Hematopoietic multipotent progenitor cell treated with erythropoietin and hydrocortisone succinate and interleukin-3 and kit ligand, for 17 days (in vitro differentiated cells): ENCODE measurements at places on chromosomes 2 and 18.

- no peak for DNase-seq
Measured at GRCh38 chr2:111054791-111055691, 65.7 kb upstream of the BCL2L11 start.

- DNase-seq, result no peak
Measured at GRCh38 chr2:71583876-71584275, 130.5 kb downstream of the DYSF start.

DNA sequence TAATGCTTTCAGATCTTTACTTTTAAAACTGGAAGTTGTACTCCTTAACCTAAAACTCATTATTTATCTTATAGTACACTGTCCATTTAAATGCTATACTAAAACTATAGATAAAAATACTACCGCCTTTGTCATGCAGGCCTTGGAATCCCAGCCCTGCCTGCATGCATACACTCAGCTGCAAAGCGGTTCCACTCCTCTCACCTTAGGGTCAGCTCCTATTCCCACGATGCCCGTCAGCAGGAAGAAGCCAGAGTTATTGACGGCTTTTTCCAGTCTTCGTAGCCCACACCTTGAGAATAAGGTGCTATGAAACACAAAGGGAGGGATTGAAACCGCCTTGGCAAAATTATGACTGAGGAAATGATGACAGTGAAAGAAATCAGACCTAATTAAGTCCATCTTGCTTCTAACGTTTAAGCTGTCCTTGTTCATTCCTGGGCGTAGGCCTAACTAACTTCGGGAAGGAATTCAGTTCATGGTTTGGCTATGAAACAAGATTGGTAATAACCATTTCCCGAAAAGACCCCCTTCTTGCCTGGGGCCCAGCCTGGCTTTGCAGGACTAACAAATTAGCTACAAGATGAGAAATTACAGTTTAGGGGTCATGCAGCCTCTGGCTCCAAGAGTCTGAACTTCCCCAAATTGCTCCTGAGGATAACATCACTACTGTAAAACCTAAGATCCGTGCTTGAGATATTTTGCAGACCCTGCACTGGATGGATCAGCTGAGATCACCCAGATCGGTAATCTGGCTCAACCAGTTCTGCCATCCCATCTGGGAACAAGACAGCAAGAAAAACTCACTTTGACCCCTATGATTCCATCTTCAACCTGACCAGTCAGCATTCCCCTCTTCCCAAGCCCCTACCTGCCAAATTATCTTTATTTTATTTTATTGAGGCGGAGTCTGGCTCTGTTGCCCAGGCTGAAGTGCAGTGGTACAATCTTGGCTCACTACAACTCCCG lies 17.1 kb downstream of the EPB41L5 start:
- no peak for DNase-seq

DNA sequence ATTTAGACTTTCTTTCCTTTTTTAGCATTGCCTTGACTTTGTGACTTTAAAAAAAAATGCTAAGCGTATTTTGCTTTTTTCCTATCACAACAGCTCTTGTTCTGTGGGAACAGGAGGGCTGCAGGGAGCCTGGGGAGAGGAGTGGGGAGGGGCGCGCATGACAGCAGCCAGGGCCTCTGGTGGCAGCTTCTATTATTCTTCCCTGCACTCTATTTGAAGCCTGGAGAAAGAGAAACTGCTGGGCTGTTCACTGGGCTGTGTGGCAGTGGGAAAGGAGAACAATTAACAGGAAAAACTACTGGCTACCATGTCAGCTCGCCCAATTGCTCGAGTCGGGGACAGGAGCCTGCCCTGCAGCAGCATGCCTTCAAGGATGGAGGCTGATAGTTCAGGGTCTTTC lies 119.0 kb upstream of the ZBTB14 start:
- no peak for DNase-seq

DNA sequence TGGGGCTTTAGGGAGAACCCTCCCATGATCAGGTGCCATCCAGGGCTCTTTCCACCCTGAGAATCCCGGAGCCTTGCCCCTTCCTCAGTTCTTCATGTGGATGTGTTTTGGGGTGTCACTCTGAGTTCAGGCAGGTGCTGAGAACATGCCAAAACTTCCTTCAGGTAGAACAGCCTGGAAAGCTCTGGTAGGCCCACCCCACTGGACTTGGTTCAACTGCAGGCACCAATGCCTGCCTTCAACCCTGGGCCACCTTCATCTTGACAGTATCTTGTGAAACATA lies 85.8 kb downstream of the EPAS1 start:
- no peak for DNase-seq

- no peak for DNase-seq
Measured at GRCh38 chr18:361941-362310, 94.1 kb upstream of the THOC1 start.

- no peak for DNase-seq
Measured at GRCh38 chr2:142786918-142787702, 90.4 kb upstream of the KYNU start.

- no peak for DNase-seq
Measured at GRCh38 chr2:42223855-42224268, 54.7 kb downstream of the EML4 start.

DNA sequence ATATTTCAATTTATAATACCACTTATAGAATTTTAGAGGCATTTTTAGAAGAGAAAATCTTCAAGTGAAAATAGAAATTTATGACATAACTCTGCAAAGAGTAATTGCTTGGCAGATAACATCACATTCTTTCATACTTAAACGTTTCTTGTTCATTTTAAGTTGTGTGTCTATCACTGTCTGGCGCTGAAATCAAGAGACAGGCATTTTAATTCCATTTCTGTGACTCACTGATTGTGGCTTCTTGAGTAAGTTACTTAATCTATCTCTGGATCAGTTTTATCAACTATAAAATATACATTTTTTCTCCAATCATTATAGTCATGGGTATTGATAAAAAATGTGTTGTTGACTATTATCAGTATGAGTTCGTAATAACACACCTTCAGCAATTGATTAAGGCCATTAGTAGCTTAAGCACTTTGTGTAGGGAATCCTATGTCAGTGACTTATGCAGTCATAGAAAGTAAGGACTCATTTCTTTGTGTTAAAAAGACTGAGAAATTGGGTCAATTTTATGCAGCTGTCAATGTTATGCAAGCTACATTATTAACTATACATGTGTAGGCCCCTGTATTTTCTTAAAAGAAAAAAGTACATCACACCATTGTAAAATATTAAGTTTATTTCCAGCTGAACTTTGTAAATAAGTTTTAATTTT lies 497.3 kb downstream of the CCDC85A start:
- DNase-seq, result no peak

DNA sequence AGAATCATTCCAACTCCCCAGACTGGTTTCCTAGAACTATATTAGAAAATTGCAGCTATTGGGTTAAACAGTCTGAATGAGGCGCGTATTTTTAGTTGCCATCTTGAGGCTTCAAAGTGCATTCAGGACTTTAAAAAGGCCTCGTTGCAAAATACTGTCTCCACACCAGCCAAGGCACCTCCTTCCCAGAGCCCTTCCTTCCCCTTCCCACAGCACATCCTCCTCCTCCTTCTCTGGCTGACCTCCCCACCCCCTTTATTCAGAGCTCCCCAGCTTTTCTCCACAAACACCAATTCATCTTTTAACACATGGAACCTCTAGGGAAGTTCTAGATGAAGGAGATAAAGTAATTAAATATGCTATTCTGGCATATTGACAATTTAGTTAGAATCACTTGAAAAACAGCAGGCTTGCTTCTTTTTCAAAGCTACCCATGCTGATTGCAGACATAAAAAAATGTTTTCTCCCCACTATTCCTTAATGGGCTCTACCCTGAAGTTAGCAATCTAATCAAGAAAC lies 90.3 kb downstream of the RTP5 start:
- DNase-seq, result no peak

GRCh38 chr18:79769698-79770500 lies 27.8 kb upstream of the KCNG2 start:
- no peak for DNase-seq

- DNase-seq, result no peak
Measured at GRCh38 chr2:113829270-113829669, 60.6 kb upstream of the ACTR3 start.

GRCh38 chr2:168328421-168328820 lies 81.0 kb upstream of the STK39 start:
- no peak for DNase-seq

DNA sequence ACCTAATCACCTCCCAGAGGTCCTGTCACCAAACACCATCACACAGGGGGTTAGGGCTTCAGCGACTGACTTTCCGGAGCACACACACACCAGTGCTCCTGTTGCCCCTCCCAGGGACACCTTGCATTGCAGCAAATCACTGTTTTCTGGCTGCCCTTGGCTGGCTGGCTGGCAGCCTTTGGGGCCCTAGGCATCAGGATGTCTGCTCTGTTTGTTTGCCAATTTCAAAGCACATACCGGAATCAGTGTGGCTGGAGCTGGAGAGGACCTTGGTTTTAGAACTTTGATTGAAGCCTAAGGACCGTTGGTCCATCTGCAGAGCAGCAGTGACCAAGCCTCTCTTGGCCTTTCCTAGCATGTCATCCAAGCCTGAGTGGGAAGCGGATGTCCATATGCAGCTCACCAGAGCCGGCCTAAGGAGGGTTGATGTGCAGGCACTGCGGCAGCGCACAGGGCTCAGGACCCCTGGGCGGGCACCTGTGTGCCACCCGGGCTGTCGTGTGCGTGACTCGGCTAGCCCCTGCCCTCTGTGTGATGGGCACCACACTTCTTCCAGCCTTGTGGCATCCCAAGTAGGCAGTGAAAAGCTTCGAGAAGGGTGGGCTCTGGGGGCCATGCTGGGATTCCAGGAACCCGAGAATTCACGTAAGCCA lies 62.1 kb downstream of the GBX2 start:
- DNase-seq, result no peak

DNA sequence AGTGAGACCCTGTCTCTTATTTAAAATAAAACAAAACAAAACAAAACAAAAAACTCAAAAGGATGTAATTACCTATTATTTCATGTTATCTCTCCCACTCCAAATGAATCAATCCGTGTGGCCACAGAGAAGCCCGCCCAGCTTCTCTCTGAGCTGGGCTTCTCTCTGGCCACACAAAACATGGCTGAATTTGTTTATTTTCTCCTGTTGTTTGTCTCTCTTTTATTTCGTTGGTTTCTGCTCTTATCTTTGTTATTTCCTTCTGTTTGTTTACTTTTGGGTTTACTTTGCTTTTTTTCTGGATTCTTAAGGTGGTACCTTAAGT lies 1.5 kb upstream of the TRABD2A start:
- no peak for DNase-seq

DNA sequence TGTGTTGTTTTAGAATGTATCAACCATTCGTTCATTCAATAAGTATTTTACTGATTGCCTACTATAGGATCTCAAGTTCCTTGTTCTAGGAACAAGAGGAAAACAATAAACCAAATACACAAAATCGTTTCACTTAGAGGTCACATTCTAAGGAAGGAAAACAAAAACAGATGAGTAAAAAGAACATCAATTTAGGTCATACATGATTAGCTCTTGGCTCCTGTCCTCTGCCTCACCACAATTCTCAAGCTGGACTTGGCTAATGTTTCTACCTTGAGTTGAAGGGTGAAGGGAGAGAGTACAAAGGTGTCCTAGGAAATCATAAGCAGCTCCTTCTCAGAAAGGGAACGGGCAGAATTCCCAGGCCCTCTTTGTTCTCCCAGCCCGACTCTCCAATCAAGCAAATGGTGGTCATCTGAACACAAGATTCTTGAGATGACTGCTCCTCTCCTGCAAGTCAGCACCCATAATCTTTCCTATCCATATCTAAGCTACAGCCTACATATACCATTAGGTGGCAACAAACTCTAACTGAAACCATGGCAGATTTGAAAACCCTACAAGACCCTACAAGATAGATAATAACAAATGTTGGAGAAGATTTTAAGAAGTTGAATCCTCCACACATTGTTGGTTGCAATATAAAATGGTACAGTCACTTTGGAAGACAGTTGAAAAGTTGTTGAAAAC lies 76.0 kb downstream of the CBLN2 start:
- no peak for DNase-seq

GRCh38 chr2:36338827-36339145 lies 16.8 kb upstream of the CRIM1 start:
- no peak for DNase-seq

GRCh38 chr18:80033181-80034067 lies 810 bp upstream of the RBFA start:
- DNase-seq, result no peak

DNA sequence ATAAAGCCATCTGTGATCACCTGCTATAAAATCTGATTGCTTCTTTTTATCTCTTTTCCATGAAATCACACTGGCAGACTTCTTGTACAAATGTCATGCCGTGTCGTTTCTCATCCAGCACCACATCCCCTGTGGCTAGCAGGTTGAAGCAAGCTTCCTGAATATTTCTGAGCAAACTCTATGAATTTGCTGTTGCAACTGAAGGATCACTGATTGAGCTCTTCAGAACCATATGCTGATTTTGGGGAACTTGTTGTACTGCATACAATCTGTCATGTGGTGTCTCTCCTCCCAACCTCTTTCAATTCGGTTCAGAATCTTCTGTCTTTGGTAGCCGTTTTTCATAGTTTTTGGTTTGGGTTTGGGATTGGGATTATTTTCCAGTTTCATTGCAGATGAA lies 57.7 kb upstream of the RBMS1 start:
- DNase-seq, result no peak

DNA sequence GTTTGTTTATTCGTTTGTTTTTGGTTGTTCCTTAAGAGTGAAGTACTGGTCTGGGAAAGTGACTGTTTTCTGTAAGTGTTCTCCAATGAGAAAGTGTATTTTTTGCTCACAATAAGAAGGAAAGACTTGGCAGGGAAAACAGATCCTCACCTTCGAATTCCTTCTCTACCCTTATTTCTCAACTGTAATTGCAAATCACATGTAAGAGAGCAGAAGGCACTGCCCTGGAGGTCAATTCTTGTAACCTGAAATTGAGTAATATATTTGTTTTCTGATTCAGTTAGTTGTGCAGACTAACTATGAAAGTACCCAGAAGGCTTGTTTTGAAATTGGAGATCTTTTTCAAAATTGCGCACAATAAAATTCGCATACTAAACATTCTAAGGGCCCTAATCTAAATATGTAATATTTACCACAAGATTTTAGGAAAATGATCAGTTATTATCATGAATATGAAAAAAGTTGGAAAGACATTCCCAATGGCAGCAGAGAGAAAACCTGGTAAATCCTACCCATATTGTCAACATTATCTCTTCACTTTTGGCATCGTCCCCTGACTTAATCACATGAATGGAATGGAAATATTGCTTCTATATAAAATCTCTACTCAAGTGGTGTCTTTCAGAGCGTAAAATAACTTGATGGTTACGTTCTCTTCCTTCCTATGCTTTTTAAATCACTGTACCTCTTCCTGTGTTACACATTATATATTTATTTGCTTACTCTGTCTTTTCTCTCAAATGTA lies 24.1 kb downstream of the TFPI start:
- no peak for DNase-seq

DNA sequence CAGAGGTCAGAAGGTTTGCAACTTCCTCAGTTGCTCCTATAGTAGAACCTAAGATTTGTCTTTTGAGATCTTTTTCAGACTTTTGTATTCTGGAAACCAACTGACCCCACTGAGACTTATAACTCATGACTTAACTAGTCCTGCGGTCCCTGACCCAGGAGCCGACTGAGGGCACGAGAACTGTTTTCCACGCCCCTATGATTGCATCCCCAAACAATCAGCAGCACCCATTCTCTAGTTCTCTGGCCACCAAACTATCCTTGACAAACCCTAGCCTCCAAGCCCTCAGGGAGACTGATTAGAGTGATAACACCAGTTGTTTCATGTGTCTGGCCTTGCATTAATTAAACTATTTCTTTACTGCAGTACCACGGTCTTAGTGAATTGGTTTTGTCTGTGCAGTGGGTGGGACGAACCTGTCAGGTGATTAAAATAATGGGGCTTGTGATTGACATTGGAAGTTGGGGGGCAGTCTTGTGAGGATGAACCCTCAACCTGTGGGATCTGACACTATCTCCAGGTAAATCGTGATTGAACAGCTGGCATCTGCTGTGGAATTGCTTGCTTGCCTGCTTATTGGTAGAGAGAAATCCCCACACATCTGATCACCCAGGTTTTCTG lies 95.7 kb downstream of the B3GNT2 start:
- DNase-seq, result no peak
